ENCODE measurements at places on chromosomes 1 and 21. TPM values are rescaled to one million over a fixed set of nuclear protein-coding genes. Genes with fewer than 3 reads are reported as not detected.

GRCh38 chr1:162899422-162900146, 38.6 kb upstream of the CCDC190 start:
- DNase-seq, result no peak

GRCh38 chr1:41161846-41162245, 80.3 kb downstream of the SCMH1 start:
- no peak for DNase-seq

GRCh38 chr1:84853741-84854721, 39.0 kb downstream of the LPAR3 start:
- DNase-seq, result no peak

GRCh38 chr21:44526096-44526997, 13.6 kb downstream of the KRTAP10-1 start:
- no peak for DNase-seq

- DNase-seq, result no peak
Observed at GRCh38 chr1:45623972-45624371, at the start of gene CCDC17. TSS of gene CCDC17 (minus strand) at chr1:45624054. CDS start at chr1:45623909, 145 bp downstream.

ETV3L gene
- total RNA-seq, result under 0.01 TPM

- no peak for DNase-seq
Observed at GRCh38 chr1:75727571-75727970, 3.1 kb downstream of the ACADM start.

GRCh38 chr1:63911049-63911448, 137.2 kb downstream of the ROR1 start:
- no peak for DNase-seq

KRTAP10-5 gene
- not detected for total RNA-seq

DNA sequence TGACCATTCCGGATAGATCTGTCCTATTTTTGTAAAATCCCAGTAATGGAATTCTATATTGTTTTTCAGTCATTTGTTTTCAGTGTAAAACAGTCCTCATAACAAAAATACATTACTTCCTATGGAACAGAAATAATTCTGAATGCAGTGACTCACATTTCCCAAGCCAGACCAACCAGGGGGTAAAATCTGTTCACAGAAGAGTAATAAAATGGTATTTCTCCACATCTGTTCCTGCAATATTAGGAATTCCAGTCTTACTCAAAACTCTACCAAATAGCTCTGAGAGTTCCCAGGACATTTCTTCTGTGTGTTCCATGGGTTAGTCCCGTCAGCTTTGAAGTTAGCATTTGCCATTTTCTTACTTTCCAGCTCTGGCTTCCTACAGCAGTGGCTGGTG, 2.6 kb upstream of the DDR2 start:
- DNase-seq, result no peak

DNA sequence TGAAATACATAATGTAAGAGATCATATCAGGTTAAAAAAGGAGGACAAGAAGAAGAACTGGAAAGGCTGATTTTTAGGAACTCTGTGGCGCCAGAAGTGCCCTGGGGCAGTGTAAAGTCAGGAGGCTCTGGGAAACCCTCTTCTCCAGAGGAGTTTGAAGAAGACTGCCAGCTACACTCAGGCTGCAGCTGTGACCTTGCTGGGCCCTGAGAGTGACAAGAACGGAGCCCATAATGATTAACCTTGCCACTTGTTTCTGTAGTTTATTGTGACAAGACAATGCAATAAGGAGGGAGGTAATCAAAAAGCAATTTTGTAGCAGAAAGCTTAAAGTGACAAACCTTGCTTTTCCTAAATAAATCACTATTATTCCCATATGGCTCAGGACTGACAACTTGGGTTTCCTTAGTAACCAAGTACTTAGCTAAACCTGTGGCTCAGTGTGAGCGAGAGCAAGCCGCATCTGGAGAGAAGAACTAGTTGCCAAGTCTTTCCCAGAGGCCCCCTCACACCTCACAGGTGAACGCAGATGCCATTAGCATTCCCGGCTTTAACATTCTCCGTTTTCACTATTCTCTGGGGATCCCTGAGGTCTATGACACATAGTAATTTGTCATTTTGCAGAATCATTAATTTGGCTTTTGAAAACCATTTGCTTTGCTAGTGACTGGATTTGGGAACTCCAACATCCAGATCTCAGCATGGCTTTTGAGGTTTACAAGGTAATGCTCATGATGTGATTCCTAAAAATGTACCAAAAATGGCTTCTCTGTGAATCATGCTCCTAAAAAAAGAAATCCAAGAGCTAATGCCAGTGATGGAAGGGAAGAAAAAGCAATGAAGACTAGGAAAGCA, 115.9 kb downstream of the OMA1 start:
- DNase-seq, result no peak

DNA sequence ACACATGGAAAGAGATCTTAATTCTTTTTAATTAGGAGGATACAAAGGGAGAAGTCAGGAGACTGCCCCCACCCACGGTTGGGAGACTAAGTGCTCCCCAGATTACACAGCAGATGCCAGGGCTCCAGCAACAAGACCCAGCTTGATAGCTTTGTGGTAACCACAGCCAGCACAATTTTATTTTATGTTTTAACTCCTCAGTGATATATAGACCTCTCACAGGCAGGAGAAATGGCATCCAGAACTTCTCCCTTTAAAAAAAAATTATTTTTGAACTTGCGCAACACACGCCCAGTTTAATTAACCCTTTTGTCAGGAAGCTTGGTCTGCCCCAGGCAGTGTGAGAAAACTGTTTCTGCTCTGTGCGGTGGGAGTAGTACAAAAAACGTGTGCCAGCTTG, 62.6 kb upstream of the ACOT11 start:
- no peak for DNase-seq
